ENCODE measurements at places on chromosomes 4 and X.
A peak's percentile ranks its signal among the peaks of the same experiment; 100 is the strongest.

- DNase-seq = no peak
Observed at GRCh38 chrX:3263681-3264126, 82.7 kb downstream of the MXRA5 start.

DNA sequence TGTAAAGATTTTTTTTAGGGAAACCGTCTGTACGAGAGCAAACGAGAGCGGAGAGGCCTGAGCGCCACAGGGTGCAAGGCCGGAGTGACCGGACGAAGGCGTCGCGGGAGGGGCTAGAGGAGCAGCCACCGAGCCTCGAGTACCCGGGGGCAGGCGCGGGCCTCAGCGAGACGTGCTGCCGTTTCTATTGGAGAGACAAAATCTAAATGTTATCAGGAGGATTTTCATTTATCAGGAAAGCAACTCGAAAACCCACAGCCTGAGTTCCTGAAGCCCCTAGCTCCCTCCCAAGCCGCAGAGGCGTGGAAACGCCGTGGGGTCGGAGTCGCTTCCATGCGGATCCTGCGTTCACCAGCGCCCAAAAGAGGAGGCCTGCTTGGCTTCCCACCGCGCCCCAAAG, 194.3 kb downstream of the MGST2 start:
- no peak for DNase-seq

DNA sequence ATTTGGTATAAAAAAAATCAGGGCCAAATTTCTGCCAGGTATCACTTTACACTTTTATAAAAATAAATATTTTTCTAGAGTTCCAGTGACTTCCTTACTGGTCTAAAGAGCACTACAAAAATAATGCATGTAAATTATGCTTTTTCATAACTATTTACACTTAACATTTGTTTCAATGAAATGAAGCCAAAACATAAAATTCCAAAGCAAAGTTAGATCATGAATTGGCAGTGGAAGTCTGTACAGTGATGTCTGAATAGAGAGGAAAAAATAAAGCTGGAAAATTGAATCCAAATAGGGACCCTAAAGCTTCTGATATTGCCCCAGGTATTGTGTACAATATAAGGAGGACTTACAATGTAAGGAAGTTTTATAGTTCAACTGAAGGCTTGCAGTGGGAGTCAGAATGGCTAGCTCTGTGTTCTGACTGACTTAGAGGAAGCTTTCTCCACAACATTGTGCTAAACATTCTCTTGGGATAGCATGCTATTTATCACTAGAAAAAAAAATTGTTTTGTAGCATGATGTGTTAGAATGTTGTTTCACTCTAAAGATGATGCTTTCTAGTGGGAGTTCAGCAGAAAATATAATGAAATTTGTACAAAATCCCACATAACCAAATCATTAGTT, 288.2 kb upstream of the UGT8 start:
- no peak for DNase-seq

DNA sequence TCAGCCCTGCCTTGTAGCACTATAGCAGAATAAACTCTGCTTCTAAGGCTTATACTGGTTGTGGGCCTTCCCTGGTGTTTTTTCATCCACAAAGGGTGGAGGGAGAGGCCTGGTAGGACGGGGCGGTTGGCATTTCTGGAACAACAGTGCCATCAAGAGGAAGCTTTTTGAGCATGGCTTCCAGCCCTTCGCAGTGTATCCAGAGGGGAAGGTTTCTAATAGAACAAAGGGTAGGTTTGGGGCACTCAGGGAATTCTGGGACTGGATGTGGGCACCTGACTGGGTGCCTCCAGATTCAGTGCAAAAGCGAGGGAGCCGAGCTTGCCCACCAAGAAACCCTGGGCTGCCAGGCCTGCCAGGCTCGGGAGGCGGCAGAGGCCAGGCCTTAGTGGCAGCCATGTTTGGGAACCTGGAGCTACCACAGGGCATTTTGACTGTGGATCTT, 229.6 kb upstream of the AGTR2 start:
- no peak for DNase-seq

DNA sequence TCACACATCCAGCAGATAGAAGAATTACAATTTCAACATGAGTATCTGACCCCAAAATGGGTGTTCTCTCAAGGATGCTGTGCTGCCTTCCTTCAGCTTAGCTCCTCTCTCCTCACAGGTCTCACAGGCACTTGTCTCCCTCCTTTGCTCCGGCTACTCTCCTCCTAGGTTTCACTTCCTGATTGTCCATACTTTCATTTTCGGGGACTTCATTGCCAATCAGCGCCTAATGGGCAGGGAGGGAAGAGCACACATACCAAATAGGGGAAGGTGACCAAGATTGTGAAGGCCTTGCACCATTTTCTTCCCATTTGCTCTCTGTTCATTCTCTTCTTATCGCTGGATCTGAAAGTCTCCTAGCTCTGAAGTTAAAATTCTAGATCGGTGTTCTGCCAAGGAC, 125.4 kb upstream of the EOLA2 start:
- no peak for DNase-seq

- DNase-seq = no peak
Observed at GRCh38 chr4:148271166-148271565, 171.0 kb downstream of the NR3C2 start.

- DNase-seq = no peak
Observed at GRCh38 chr4:126976850-126977632, 655.7 kb upstream of the INTU start.

GRCh38 chrX:13463608-13464007, 105.8 kb upstream of the EGFL6 start:
- DNase-seq = no peak

DNA sequence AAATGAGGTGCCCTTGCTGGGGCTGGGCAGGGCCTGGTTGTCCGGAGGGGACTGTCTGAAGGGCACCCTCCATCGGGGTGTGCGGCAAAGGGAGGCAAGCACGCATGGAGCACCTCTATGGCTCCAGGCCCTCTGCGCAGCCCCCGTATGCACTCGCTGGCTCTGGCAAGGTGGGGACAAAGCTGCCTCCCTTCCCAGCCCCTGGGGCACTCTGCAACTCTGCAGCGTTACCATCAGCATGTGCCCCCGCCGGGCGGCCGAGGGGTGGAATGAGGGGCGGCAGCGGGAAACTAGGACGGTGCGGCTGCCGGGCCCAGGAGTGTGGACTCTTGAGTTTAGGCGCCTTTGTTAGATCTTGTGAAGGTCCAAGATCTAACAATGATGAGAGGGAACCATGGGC, 26.4 kb downstream of the TRMT44 start:
- DNase-seq = no peak

- no peak for DNase-seq
Observed at GRCh38 chrX:41055740-41056139, 29.5 kb upstream of the USP9X start.

DNA sequence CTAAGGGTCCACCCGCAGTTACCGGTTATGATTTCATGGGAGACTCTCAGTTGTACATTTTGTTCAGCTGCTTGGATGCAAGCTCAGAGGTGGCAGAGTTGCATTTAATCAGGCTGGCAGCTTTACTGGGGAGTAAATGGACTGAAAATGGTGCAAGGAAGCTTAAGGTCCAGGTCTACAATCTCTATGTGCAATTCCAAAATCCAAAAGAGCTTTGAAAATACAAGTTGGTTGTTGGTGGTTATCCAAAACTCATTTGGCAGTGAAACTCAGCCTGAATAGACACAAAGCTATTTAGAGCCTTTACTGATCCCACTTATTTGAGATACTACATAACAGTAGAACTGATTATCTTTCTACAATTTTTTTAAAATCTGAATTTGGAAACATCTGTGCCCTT, 11.8 kb upstream of the ZFP42 start:
- no peak for DNase-seq

DNA sequence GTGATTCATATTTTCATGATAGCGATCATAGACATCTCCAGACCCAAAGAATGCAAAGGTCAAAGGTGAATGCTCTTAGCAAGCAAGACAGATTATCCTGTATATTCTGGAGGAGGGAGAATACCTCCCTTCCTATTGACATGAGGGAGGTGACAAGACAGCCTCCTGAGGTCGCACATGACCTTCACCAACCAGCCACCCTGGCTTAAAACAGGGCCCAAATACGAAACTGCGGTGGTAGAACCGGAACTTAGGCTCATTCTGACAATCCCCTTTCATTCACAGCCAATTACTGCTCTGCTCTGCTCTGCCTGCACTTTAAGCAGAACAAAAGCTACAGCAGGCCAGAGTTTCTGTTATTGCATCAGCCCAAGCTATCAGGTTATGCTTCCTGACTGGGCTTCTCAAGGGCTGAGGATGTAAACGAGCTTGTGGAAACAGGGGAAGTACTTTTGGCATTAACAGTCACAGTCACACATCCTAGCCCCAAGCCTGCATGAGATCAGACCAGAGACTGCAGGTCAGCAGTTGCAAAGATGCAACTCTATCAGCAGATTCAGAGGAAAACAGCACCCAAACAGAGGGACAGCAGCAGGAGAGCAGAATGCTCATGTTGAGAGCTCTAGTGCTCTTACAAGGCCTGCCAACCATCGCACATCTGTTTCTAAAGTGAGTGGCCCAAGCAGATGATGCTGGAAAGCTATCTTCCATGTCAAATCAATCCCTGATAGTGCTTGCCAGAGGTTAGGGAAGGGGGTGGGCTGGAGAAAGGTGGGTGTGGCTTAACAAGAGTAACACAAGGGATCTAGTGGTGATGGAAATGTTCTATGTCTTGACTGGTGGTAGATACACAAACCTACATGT, 51.3 kb upstream of the MAP3K15 start:
- peak; percentile 8 for DNase-seq

- no peak for DNase-seq
Observed at GRCh38 chr4:121226362-121226761, 62.2 kb upstream of the TNIP3 start.

DNA sequence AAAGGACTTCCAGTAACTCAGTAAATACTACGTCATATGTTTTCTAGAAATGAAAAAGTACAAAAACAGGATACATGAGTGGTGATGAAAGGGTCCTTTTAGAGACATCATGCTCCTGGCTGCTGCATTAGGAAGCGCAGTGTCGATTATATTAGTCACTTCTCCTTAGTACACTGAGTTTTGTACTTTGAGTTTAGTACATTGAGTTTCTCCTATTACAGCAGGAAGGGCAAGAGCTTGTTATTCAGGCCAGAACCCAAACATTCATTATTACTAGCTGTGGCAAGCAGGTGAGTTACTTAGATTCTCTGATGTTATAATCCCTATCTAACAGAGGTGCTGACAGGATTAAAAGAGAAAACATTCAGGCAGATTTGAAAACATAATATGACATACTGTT, 21.3 kb downstream of the RPGR start:
- DNase-seq = no peak

GRCh38 chrX:108071578-108071977, 19.8 kb downstream of the PSMD10 start:
- no peak for DNase-seq

DNA sequence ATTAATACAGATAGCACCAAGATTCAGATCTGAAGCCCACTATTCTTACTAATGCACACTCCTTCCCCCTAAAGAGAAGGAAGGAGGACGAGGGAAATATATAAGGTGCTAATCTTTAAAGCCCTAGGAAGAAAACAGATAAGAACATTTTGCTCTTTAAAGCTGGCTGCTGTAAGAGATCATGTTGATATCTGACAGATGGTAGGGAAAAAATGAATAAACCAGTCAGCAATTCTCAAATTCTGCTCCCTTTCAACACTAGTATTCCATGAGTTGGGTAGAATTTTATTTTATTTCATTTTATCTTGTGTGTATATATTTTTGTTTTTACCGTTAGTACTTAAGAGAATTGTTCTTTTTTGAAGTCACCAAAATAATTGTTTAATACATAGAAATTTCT, 19.2 kb downstream of the OTC start:
- no peak for DNase-seq

GRCh38 chr4:181701214-181701613, 542.0 kb upstream of the TENM3 start:
- no peak for DNase-seq

DNA sequence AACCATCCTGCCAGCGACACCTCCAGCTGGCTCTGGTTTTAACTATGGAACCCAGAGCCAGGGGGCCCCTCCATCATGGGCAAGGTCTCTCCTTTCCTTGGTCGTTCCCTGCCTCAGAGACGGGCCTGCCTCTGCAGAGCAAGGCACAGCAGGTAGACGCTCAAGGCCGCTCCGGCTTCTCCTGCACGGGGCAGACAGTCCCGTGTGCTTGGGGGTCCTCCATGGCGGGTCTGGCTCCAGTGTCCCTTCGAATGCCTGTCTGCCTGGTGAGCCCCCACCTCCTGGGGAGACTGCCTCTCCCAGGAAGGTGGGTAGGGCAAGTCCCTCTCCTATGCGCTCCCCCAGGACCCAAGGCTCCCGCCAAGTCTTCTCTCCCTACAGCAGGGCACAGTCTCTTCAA, 71.5 kb downstream of the ACOX3 start:
- no peak for DNase-seq

GRCh38 chrX:22021751-22022324, 10.3 kb upstream of the PHEX start:
- no peak for DNase-seq

DNA sequence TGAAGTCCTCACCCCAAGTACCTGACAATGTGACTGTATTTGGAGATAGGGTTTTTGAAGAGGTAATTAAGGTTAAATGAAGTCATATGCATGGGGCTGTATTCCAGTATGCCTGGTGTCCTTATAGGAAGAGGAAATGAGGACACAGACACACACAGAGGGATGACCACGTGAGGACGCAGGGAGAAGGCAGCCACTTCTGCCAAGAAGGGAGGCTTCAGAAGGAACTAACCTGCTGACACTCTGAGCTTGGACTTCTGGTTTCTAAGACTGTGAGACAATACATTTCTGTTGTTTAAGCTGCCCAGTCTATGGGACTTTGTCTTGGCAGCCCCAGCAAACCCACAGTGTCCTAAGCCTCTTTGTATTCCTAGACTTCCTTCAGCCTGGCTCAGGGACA, 3.0 kb upstream of the SLC2A9 start:
- no peak for DNase-seq

- no peak for DNase-seq
Observed at GRCh38 chr4:52863324-52863723, 1.2 kb downstream of the RASL11B start.

GRCh38 chrX:24945009-24945408, 70.8 kb downstream of the ARX start:
- DNase-seq = no peak

GRCh38 chr4:8090312-8090711, 68.3 kb downstream of the ABLIM2 start:
- no peak for DNase-seq

GRCh38 chr4:41575207-41575606, 37.2 kb downstream of the LIMCH1 start:
- no peak for DNase-seq

GRCh38 chr4:169404960-169405359, 134.2 kb upstream of the SH3RF1 start:
- DNase-seq = no peak

GRCh38 chr4:120760047-120760446, 162.5 kb downstream of the PRDM5 start:
- DNase-seq = no peak

DNA sequence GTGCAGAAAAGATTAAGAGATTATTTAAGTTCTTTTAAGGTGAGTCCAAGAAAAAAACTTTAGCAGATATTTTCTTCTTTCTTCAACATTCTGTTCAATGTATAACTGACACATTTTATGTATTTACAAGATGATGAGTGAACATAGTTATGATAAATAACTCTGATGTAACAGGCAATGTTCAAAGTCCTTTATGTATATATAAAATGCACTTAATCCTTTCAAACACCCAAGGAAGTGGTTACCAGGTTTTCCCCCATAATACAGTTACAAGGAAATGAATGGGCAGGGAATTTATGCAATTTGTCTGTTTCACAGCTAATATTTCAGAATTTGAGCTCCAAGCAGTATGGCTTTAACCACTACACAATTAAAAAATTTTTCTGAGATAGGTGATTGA, 8.2 kb downstream of the CXCL3 start:
- no peak for DNase-seq

- no peak for DNase-seq
Observed at GRCh38 chr4:6113641-6114040, 86.7 kb downstream of the JAKMIP1 start.

All from activated T-helper 1 cell treated with anti-CD3 and anti-CD28 coated beads, Interleukin-12 subunit alpha, Interleukin-12 subunit beta, Interleukin-2, Interleukin-4 antibody, amounts not matched to agents 30 ng/mL and 10 ng/mL and 1 ng/mL, durations not matched to agents 14 hours and 24 hours and 36 hours (primary cell).